ENCODE measurements at places on chromosomes 5 and 9.

DNA sequence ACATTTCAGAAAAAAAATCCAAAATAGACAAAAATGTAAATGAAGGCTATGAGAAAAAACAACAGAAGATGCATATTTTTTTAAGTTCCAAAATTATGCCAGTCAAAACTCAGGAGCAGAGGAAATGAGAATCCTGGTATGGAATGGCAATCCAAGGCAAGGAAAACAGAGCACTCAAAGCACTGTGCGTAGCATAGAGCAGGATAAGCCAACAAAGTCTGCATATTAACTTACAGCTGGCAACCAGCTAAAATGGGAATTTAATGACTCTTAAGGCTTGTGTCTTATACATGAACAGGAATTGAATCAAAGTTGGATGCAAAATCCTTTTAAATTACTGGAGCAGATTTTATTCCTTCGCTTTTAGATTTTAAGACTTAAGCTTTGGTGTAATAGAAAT lies 203.5 kb upstream of the DAPK1 start:
- DNase-seq = no peak

DNA sequence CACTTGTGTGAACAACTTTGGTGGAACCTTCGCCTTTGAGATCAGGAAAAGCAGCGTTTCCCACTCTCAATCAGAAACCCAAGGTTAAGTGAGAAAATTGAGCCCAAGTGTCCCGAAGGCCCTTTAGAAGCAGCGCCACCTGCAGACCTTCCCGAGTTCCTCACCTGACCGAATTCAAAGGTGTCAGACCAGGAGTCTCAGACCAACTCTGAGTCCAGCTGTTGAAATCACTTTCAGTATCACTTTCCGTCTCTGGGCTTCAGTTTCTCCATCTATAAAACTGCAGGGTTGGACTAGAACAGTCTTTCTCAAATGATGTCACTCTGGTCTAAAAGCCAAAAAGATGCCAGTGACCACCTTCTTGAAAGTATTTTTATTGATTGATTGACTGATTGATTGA lies 31.7 kb upstream of the GRHPR start:
- DNase-seq = no peak

- no peak for DNase-seq
These were observed 7.7 kb downstream of the MAPK9 start for GRCh38 chr5:180284149-180284548.

- no peak for DNase-seq
These were observed 24.3 kb upstream of the TRIM32 start for GRCh38 chr9:116662646-116663310.

DNA sequence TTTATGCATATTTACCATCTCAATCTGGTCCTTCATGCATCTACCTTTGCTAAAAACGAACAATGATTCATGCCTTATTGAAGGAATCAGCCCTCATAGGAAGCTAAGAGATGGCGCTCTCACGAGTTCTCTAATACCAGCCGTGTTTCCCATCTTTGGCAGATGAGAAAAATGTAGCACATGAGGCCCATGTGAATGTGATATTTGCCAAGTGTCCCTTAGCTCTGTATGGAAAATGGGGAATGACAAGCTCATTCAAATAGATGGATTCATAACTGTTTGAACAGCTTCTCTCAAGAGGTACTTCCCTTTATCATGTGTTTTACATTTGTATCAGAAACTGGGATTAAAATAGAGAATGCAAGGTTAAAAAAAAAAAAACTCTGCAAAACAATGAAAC lies 66.1 kb downstream of the TTC39B start:
- DNase-seq = no peak

DNA sequence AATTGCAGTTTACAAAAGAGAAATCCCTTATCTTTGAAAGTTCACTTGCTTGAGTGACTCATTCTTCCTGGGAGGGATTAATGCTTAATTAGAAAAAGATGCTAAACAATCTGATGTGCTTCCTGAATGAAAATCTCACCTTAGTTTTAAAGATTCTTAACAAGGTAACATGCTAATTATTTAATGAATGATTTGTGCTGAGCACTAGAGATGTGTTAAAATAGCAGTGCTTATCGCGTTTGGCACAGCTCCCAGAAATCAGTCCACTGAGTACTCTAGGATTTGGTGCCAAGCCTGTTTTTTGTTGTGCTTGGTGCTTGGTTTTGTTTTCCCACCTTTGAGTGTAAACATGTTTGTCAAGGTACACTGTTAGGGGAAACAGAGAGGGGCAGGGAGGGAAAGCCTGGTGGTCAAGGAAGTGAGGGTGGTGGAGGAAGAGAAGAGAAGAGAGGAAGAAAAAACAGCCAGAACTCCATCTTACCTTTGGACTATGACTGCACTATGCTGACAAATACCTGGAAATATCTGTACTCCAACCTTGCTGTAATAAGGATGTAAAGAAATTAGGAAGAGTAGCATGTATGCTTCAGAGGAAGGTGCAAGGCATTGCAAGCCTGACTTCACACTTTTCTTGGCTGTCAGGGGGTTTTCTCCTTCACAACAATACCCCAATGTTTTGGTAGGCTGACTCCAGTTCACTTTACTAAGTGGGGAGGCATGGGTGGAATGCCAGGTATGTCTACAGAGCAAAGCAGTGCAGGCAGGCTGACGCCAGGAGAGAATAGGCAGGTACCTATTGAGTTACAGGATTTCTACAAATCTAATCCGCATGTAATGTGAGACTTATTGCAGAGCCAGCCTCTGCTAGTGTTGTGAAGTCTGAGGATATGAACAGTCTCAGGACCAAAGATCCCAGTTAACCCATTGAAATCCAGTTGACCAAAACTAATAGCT lies 157.2 kb upstream of the ISL1 start:
- no peak for DNase-seq

DNA sequence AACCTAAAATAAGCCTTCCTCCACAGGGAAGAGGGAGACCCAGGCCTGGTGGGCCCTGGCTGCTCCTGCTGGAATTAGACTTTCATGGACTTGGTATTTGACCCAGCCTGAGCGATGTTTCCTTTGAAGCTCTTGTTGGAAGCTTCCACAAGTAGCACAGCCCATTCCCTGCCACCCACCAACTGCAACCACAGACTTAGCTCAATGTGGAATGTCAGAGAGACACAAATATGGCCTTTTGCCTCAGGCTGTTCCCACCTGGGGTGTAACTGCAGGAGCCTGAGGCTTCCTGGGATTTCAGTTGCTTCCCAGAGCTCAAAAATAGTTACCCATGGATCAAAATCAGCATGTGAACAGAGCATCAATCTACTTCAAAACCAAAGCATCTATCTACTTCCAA lies 70.3 kb upstream of the LHFPL2 start:
- DNase-seq = no peak

DNA sequence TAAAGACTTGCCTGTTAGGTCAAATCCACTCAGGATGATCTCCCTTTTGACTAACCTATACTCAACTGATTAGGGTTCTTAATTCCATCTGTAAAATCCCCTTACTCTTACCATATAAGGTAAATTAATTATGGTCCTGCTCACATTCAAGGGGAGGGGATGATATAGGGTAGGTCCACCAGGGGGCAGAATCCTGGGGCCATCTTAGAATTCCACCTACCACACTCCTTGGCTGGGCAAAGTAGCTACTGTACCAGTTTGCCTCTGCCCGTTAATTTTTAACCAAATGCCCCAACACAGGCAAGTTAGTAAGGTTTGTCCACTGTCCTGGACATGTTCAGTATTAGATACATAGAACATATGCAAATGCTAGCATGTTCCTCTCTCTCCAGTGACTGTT lies 262.4 kb downstream of the SEMA5A start:
- no peak for DNase-seq

DNA sequence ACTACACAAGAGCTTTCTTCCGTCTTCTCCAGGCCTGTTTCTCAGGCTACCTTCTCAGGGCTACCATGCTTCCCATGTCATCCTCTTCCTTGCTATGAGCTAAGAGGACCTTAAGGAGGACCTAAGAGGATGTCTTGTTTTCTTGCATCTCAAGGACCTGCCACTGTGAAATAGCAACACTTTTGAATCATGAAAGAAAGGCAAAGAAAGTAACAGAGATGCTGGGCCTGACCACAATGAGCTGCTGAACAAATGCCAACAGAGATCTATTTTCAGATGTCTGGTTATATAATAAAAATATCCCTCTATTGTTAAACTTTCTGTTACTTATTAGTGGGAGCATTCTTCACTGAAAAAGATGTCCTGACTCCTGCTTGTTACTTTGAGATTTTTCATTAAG lies 36.7 kb upstream of the ANXA1 start:
- no peak for DNase-seq

- no peak for DNase-seq
These were observed 60.4 kb downstream of the ERBIN start for GRCh38 chr5:65986796-65987195.

DNA sequence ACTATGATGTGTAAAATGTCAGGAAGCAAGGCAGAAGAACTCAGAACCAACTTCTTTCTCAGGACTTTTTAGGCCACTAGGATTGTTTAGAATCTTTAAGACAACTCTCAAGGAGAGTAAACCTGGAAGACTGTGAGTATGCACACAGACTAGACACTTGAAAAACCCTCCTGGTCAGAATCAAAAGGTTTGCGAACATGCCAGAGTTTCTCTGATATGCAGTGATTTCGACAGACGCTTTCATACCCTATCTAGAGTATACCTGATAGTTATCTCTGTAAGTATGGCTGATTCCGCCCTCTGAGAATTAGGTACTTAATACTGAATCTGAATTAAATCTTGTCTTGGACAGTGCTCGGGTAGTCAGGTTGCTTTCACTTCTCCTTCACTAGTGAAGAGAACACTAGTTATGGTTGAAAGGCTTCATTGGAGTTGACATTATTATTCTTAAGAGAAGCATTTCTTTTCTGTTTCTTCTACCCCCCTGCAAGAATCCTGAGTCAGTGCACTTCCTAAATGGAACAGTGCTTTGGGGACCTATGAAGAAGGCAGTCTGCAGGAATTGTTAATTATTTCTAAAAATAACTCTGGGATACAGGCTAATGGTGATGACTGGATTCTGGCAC lies 158.1 kb downstream of the HACD4 start:
- no peak for DNase-seq

DNA sequence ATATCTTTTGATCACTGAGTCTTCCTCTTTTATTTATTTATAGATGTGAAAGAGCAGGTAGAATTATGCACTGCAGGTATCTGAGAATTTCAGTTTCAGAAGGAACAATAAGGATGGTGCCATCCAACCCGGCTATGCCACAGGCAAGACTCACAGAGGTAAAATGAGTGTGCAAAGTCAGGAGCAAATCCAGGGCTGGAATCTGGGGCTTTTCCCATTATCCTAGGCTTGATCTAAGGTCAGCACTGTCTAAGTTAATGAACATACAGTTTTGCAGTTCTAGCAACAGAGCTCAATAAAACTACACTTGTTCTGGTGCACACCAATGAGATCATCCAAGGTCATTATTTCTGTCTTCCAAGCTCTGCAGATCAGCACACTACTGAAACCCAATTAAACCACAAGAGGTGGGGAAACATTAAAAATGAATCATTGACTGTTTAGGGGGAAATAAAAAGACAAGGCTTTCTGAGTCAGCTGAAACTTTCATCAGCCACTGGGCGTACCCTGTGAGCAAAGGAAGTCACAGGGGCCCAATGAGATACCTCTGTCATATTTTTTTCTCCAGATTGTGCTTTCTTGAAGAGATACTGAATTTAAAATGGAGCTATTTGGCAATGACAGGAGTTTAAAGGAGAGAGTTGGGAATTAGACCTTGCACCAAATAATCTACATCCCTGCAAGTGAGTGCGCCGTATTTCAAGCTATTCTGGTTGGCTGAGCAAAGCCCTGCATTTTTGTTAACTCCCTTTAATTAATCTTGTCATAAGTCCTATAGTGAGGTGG lies 662.2 kb upstream of the ZNF608 start:
- no peak for DNase-seq

- DNase-seq = no peak
These were observed 9.1 kb downstream of the MEGF10 start for GRCh38 chr5:127299678-127300077.

GRCh38 chr5:178115136-178115813 lies 1.9 kb downstream of the N4BP3 start:
- no peak for DNase-seq

GRCh38 chr9:13432904-13433303 lies 153.4 kb upstream of the MPDZ start:
- no peak for DNase-seq

DNA sequence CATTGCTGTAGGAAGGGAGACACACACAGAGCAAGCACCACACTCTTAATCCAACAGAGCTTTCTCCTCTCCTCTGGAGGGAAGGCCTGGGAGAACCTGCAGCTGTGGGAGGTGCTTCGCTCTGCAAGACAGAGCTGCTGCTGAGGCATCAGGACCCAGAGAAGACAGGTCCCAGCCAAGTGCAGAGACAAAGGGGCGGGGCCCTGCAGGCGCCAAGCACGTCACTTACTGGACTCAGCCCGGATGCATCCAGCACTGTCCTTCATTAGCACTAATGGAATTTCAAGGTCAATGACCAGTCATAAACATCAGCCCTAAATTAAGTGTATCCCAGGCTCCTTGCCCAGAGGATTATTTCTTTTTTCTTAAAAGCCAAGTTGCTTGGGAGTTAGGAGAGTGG lies 337.1 kb upstream of the PANK3 start:
- peak; percentile 47 for DNase-seq

DNA sequence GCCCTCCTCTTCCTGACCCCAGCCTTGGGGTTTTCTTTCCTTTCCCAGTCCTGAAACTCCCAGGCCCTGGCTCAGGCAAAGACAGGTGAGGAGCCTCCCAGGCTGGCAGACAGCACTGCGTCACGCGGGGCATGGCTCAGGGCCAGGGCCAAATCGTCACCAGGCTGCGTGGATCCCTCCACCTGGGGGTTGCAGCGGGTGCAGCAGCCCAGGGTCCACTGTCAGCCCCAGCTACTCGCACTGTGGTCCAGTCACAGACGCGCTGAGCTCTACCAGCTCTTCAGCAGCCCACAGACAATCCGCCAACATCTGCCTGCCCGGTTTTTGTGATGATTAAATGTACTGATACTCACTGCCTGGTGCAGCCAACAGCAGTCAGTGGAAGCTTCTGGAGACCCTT lies 12.1 kb downstream of the FAM78A start:
- no peak for DNase-seq

- DNase-seq = no peak
These were observed 231.9 kb downstream of the ADAMTSL1 start for GRCh38 chr9:18705796-18706392.

- no peak for DNase-seq
These were observed 1.4 kb downstream of the PRR16 start for GRCh38 chr5:120465436-120465961.

DNA sequence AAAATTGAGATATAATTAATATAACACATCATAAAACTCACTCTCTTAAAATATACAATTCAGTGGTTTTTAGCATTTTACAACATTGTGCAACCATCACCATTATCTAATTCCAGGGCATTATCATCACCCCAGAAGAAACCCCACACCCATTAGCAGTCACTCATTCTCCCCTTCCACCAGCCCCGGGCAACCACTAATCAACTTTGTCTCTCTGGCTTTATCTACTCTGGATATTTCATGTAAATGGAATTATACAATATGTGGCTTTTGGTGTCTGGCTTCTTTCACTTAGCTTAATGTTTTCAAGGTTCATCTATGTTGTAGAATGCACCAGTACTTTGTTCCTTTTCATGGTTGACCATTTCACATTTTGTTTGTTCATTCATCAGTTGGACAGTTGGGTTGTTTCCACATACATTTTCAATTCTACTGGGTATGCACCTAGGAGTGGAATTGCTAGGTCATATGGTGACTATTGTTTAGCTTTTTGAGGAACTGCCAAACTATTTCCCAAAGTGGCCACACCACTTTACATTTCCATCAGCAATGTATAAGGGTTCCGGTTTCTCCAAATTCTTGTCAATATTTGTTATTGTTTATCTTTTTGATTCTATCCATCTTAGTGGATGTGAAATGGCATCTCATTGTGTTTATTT lies 62.4 kb downstream of the MARCHF3 start:
- no peak for DNase-seq
